ENCODE measurements at places on chromosomes 7 and 10. TPM values are rescaled to one million over a fixed set of nuclear protein-coding genes. Genes with fewer than 3 reads are reported as not detected.

Gene ZNF425
- total RNA-seq, result 2.9 TPM

GRCh38 chr10:133464582-133465031 is 10.9 kb downstream of the SCART1 start:
- no peak for DNase-seq

Gene TDRD1
- 0.64 TPM for total RNA-seq

DNA sequence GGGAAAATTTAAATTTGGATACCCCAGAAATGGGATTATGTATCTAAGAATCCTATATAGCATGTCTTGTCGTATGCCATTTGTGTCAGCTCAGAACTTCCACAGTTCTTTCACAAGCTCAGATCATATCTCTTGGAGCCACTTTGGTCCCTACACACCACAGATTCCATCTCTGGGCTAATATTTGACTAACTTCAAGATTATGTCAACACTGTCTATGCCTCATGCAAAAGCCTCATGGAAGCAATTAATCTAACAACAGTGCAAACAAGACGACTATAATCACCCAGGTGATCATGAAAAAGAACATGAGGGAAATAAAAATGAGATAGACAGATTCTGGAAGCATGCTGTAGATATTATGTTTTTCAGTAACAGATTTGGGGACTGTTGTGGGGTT is 189.1 kb downstream of the LRRTM3 start:
- no peak for DNase-seq

- peak; percentile 64 for DNase-seq
Measured at GRCh38 chr10:13990392-13990805, 340.3 kb downstream of the FRMD4A start.

GRCh38 chr10:124353896-124354295 is 64.8 kb downstream of the OAT start:
- DNase-seq, result no peak

- peak; percentile 53 for DNase-seq
Measured at GRCh38 chr10:6215683-6216484, 13.2 kb downstream of the PFKFB3 start.

Gene SPDYE1
- total RNA-seq, result not detected

GRCh38 chr7:66419210-66419609 is 209.5 kb upstream of the KCTD7 start:
- no peak for DNase-seq

- peak; percentile 52 for DNase-seq
Measured at GRCh38 chr10:6014241-6014761, 37.0 kb upstream of the IL15RA start.

GRCh38 chr10:13437026-13437555 is 89.0 kb upstream of the SEPHS1 start:
- no peak for DNase-seq

- peak; percentile 54 for DNase-seq
Measured at GRCh38 chr7:124722292-124722691, 43.3 kb downstream of the GPR37 start.

DNA sequence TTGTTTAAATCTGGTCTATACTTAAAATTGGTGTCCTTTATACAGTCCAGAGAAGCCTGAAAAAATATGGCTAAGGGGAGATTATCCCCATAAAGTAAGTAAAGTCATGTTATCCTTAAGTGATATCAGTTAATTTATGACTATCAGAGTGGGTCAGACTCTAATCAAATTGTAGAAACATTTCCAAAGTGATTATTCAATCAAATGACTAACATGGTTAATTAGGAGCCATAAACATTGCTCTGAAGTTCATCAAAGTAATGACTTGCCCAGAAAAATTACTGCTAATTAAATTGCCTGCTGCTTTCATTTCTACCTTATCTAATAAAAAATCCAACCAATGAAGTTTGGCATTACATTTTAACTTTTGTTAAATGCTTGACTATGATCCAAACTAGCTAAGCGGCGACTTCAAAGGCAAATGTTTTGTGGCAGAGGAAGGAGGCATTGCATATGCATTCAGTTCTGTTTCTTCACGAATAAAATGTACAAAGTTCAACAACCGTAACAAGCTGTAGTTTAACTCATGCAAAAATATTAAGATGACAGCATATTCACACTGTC is 76.7 kb downstream of the ETV1 start:
- no peak for DNase-seq

Gene NOD1
- total RNA-seq, result 3.9 TPM

GRCh38 chr10:107409522-107409921 is 245.0 kb upstream of the SORCS1 start:
- peak; percentile 28 for DNase-seq

Gene DENND11
- 5.6 TPM for total RNA-seq

Gene NPSR1
- not detected for total RNA-seq

Gene UCMA
- not detected for total RNA-seq

DNA sequence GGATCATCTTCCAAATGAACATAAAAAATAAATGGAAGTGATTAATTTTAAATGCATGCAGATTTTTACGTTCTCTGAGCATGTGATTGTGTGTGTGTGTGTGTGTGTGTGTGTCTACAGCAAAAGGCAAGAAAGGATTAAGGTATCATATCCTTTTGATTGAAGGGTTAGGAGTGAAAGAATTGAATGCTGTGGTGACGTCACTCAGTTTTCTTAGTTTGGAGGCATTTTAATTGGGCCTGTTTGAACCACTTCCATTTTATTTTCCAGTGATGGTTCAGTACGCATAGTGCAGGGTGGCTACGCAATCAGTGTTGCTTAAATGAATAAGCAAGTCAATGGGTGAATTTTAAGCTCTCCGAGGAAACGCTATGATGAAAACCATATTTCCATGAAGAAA is 31.3 kb downstream of the TACC2 start:
- DNase-seq, result no peak

- no peak for DNase-seq
Measured at GRCh38 chr7:22885797-22886261, 63.2 kb upstream of the TOMM7 start.

Gene ACTL6B
- not detected for total RNA-seq

Gene RAB19
- total RNA-seq, result not detected

Gene ANKRD61
- not detected for total RNA-seq

DNA sequence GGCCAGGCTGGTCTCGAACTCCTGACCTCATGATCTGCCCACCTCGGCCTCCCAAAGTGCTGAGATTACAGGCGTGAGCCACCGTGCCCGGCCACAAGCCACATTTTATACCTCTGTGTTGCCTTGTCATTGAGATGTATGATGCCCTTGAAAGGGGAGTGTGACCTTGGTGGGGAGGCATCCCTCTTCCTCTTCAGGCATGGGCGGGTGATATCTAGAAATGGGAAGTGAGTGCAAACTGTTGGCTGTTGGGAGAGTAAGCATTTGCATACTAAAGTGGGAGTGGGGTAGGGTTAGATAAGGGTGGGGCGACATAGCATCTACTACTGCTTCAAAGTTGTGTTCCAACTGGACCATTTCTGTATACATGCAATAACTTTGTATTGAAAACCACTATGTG is 20.1 kb downstream of the RP9 start:
- DNase-seq, result no peak

Gene ATP6V0A4
- total RNA-seq, result under 0.01 TPM

GRCh38 chr7:2450198-2451107 is 25.7 kb downstream of the GRIFIN start:
- no peak for DNase-seq

GRCh38 chr7:96300502-96300901 is 21.4 kb downstream of the SLC25A13 start:
- peak; percentile 67 for DNase-seq

- DNase-seq, result peak; percentile 94
Measured at GRCh38 chr7:108716783-108717182, 147.1 kb downstream of the DNAJB9 start.

DNA sequence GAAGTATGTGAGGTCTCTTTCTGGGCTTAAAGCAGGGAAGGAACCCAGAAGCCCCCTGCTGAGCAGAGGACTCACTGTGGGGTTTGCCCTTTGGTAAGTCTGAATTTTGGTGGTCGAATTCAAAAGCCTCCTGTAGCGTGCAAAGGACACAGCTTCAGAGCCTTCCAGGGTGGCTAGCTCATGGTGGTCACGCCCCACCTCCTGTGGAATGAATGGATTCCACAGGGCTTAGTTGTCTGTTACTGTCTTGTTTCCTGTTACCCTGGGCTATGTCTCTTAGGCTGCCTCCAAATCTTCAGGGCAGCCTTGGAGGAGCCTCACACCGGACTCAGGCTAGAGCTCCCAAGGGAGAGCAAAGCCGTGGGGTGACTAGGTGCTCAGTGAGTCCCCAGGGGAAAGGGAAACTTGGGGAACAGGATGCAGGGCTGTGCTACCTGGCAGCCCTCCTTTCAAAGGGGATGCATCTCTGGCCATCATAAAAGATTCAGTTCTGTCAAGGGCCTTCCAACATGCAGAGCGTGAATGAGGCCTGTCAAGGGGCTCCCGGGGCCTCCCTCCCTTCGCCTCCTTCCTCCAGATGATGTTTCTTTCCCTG is 211.7 kb downstream of the CCSER2 start:
- DNase-seq, result peak; percentile 56

Gene PIK3CG
- 0.64 TPM for total RNA-seq

DNA sequence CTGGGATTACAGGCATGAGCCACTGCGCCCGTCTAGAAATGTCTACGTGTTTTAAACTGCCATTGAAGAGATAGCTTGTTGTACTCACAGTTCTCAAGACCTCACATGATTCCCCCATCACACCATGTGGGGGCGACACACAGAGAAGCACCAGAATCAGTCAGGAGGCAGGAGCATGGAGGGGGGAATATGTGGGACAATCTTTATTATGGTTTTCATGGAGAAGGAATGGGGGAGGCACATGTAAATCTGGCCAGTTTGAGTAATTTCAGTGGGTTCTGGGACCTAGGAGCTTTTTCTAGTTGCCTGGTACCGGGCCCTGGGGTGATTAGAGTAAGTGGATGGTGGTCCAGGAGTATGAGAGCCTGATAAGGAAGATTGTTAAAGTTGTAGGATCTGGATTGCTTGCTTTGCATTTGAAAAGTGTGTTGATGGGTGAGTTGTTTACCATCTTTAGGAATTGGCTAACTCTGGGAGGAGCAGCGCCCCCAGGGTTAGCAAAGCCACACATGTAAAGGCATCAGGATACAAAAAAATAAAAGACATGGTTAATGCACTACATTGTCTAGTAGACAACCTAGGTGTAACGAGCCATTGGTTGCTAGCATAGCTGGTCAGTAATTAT is 85.4 kb upstream of the SLC13A1 start:
- DNase-seq, result no peak

DNA sequence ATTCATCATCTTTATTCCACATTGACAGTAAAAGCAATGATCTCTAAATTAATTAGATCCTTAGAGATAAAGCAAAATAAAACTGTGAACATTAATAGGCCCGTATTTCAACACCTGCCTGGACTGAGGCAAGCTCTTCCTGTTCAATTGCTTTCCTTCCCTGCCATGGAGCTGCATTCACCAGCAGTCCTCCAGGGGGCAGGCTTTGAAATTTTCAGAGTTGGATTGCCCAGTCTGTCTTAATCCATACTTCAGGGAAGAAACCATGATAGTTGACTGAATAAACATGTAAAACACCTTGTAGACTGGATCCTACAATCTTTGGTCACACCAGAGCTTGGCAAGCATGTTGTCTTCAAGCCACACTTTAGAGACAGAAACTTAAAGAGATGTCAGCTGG is 936.6 kb downstream of the NRG3 start:
- DNase-seq, result no peak
